SJSA1 (cell line): ENCODE measurements at places on chromosomes 5 and 9. TPM values are rescaled to one million over a fixed set of nuclear protein-coding genes. Genes with fewer than 3 reads are reported as not detected.

The TXNDC8 gene
- not detected in 2 replicates for total RNA-seq

The CDC25C gene
- total RNA-seq: 36.5 and 40.0 TPM in 2 replicates

The SPACA9 gene
- 1.2 and 1.8 TPM in 2 replicates for total RNA-seq

The NCS1 gene
- 31.5 and 44.6 TPM in 2 replicates for total RNA-seq

The CAVIN4 gene
- 0.38 and 0.87 TPM in 2 replicates for total RNA-seq

- peaks cover 3% of the 10 kb centered on the region; the same call in 1 of the 2 replicates for H3K36me3 ChIP-seq
- DNase-seq: no peak
- H3K27me3 ChIP-seq: no peaks in the 10 kb centered on the region
- no peak overlapping the region for H3K4me3 ChIP-seq
- no peak overlapping the region for H3K27ac ChIP-seq
These were observed 147.2 kb downstream of the PCSK5 start for GRCh38 chr9:76037587-76038225.

GRCh38 chr5:137667341-137667740 is 68.5 kb downstream of the KLHL3 start:
- no peaks in the 10 kb centered on the region; the same call in 1 of the 2 replicates for H3K27me3 ChIP-seq
- no peak for DNase-seq
- H3K4me3 ChIP-seq: no peak overlapping the region
- no peaks in the 10 kb centered on the region for H3K36me3 ChIP-seq
- H3K4me1 ChIP-seq: no peaks in the 10 kb centered on the region

GRCh38 chr5:148912146-148912545 is 85.7 kb downstream of the ADRB2 start:
- no peak for DNase-seq
- H3K4me1 ChIP-seq: peaks cover 82% of the 10 kb centered on the region

DNA sequence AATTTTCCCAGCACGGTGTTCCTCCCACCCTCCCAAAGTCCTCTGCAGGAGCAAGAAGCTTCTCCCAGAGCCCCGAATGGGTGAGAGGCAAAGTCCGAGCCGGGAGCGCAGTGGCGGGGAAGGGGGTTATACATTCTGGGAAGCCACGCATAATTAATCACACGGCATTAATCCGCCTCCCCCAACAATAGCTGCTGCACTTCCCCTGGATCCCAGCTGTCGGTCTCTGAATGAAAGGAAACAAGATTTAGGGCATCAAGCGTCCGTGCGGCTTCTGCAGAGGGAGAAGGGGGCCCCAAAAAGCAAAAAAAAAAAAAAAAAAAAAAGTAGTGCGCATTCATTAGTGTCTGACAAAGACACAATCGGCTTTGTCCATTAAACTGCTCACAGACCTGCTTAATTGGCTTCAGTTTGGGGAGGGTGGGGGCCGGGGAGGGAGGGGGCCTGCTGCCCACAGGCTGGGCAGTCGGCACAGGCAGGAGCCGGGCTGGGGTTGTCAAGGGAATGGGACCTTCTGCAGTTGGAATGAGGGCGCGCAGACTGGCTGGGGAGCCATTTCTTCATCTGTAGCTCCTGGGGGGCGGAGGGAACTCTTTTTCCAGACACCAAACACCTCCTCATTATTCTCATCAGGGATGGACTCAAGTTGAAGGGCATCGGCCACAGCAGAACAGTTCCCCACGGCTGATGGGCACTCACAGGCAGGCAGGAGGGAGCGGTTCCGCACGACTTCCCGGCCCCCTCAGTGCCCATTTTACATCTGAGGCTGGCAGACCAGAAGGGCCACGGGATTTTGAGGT is 3.4 kb downstream of the NOTCH1 start:
- H3K27me3 ChIP-seq: no peaks in the 10 kb centered on the region
- no peak overlapping the region for H3K27ac ChIP-seq
- peaks cover 25% of the 10 kb centered on the region for H3K4me1 ChIP-seq
- no peak for DNase-seq
- no peak overlapping the region for H3K4me3 ChIP-seq

DNA sequence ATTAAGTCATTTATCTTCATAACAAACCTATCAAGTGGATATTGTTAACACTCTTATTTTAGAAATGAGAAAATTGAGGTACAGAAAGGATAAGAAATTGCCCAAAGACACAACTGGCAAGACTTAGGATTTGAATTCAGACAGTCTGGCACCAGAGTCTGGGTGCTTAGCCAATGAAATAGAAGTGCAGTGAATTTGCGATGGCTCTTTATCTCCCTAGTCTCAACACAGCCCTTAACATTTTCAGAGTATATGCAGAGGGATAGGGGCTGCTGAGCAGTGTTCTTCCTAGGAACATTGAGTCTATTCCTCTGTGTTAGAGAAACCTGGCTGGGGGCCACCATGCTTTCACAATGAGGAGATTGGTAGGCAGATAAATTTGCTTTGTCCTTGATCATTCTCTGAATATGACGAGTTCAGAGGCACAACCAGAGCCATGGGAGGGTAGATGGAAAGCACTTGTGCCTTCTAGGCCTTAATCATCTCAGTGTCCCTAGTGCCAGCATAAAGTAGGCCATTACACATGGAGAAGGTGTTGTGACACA is 6.1 kb upstream of the FSD1L start:
- H3K4me1 ChIP-seq: no peaks in the 10 kb centered on the region; the same call in 1 of the 2 replicates
- no peak overlapping the region for H3K27ac ChIP-seq
- no peak for DNase-seq
- no peaks in the 10 kb centered on the region for H3K27me3 ChIP-seq
- H3K36me3 ChIP-seq: no peaks in the 10 kb centered on the region

DNA sequence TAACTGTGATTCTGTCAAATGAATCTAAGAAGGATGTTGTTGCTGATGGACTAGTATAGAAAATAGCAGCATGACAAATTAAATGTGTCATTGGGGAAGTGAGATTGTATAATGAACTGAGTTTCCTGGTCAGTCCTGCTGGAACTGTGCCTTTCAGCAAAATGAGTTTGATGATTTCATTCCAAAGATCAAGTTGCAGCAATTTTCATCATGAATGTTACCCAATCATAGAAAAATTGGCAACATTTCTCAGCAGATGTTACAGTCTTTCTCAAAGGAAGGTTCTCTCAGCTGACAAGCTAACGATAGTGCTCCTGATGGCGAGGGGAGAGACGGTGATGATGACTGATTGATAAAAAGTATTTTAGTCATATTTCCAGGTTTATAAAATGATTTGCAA is 10.7 kb downstream of the PCDHAC2 start:
- no peaks in the 10 kb centered on the region for H3K27me3 ChIP-seq
- no peak overlapping the region for H3K4me3 ChIP-seq
- DNase-seq: no peak
- H3K36me3 ChIP-seq: no peaks in the 10 kb centered on the region
- no peak overlapping the region for H3K27ac ChIP-seq
